NCI-H748 treated with DMSO at 0.1 percent for 48 hours (cell line): ENCODE measurements at places on chromosomes 7 and 10.

DNA sequence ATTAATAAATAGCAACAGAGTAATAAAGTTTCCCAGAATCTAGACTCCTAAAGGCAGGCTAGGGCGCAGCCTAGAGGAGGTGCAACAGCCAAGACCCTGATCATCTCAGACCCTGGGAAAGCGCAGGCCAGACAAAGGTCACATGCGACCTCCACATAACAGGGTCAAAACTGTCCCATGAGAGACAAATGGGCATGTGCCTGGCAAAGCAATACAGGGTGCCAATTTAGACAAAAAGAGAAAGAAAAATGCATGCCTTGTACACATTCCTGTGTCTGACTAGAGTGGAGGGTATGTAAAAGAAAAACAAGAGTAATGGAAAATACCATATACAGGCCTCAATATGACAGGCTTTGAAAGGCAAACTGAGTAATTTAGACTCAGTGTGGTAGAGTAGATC, 22.2 kb downstream of the MPP7 start:
- DNase-seq = no peak

DNA sequence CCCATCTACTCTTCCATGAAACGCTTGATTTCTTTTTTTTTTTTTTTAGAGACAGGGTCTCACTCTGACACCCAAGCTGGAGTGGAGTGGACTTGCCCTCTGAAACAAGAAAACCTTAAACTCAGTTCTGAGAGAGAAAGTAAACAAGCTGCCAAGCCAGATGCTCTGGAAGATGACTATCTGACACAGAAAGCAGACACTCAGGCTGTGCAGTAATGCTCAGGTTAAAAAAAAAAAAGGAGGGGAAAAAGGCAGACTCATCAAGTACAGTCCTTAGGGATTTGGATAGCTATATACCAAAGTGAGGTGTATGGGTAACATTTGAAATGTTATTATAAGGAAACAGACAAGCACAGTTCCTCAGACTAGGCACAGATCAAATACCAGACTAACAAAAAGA, 80.5 kb downstream of the IDE start:
- no peak for DNase-seq

DNA sequence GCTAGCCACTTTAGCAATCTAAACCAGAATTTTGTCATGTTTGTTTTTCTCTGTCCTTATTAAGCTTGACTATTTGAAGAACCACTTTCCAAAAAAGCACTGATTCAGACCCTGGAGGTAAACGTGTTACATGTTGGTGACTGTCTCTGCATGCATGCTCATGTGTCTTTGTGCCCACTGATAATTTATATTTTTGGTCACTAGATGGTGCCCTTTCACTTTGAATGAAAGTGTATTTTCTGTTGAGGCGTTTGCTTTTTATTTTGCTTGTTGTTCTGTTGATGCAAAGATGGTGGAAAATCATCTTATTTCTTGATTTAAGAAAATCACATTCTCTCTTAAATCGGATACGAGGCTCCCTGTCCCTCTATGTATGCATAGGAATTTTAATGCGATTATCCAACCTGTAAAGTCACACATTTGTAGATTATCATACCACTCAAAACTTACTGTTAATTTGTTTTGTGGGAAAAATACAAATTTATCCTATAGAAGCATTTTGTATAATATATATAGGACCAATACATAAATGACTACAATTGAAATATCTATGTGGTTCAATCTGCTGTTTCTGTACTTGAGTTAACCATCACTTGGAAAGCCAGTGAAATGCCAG, 269.3 kb downstream of the BICC1 start:
- peak; percentile 0 for DNase-seq

GRCh38 chr7:107687656-107688055, 27.0 kb downstream of the SLC26A4 start:
- no peak for DNase-seq

DNA sequence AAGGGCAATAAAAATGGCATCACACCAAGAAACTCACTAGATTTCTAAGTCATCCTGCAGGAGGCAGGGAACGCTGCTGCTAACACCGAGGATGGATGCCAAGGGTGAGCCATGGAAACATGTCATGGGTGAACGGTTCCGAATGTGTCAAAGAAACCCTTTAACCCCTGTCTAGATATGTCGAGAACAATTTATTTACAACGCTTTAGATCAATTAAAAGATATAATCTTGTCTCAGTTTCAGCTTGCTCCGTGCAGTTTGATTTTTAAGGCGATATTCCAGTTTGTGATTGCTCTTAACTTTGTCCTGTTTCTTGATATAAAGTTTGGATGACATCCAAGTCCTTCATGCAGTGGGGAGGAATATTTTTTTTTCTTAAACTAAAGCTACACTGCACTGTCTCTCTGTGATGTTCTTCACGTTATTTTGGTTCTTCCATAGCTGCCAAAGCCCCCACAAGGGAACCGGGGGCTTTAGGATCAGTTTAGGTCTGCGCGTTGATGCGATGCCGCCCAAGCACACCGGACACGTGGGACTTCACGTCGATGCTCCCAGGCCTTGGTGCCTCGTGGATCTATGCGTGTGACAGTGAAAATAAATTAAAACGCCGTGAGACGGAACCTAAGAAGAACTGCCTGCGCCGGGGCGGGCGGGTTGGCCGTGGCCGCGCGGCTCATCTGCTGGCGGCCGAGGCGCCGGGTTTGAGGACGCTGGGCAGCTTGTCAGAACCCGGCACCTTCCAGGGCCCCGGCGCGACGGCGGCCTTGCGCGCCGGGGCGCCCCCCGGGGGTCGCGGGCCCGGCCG, 220.3 kb downstream of the PHTF2 start:
- peak; percentile 16 for DNase-seq

DNA sequence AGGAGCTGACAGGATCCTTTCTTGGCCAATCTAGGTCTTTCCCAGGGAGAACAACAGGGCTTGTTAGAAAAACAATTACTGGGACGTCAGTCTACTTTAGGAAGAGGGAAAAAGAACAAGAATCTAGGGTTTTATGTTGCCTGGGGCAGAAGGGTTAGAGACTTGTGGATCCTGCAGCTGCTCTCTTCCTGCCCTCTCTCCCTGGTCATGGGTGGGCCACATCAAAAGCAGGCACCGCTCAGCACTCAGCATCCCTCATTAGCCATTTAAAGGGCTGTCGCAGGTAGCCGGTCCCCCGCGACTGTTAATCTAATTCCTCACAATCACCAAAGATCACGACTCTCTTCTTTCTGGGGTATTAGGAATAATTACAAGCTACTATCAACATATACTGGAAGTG, 631.9 kb downstream of the CALN1 start:
- no peak for DNase-seq

GRCh38 chr7:146862415-146862814, 745.8 kb downstream of the CNTNAP2 start:
- no peak for DNase-seq

- peak; percentile 69 for DNase-seq
Measured at GRCh38 chr10:92203919-92204623, 86.8 kb downstream of the CPEB3 start.

- DNase-seq = no peak
Measured at GRCh38 chr7:3146571-3147226, 103.0 kb upstream of the CARD11 start.

- DNase-seq = no peak
Measured at GRCh38 chr7:154892459-154892858, 110.5 kb downstream of the PAXIP1 start.

DNA sequence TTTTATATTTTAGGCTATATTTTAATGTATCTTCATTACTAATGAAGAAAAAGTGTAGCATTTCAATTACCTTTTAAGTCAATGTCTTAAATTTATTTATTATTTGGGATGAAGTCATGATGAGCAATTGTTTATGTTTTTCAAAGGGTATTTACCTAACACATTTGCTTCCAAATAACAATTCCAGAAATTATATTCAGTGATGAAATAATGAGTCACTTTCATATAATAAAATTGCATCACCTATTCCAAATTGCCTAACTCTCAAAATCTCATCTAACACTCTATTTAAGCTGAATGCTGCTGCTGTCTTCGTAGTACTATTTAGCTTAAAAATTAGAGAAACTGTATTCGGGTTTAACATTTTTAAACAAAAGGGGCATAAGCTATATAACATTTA, 97.7 kb downstream of the PRKG1 start:
- no peak for DNase-seq

- DNase-seq = no peak
Measured at GRCh38 chr7:77415823-77416620, at the start of gene GSAP. TSS of gene GSAP (minus strand) at chr7:77416349. CDS start at chr7:77416321, 28 bp downstream.

DNA sequence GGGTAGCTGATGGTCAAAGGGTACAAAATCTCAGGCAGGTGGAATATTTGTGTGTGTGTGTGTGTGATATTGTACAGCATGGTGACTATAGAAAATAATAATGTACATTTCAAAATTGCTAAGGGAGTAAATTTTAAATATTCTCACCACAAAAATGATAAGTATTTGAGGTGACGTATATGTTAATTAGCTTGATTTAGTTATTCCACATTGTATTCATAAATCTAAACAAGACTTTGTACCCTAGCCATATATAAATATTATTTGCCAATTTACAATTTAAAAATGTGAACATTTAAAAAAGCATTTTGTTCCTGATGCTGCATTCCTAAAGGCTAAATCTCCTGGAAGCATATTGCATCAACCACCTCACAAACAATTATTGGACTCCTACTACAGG, 47.0 kb downstream of the PFKFB3 start:
- DNase-seq = no peak

- peak; percentile 72 for DNase-seq
Measured at GRCh38 chr7:92833024-92833765, 3.2 kb downstream of the CDK6 start.

GRCh38 chr10:8035641-8036470, 18.6 kb upstream of the GATA3 start:
- DNase-seq = no peak

DNA sequence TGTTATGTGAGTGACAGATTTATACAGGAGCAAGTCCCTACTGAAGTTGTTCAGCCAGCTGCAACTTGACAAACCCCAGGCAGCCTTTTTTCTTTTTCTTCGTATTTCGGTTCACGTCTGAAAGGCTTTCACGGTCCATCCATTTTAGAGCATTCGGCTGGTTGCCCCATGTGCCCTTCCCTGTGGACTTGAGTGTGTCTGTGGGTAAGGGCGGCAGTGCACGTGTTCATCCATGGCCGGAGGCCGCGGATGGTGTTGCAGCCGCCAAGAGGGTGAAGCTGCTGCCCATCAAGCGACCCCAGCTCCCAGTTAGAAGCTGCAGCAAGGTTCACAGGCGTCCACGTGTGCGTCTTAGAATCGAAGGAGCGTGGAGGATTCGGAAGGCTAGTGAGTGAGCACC, 35.9 kb downstream of the PPP2R2D start:
- DNase-seq = no peak

GRCh38 chr7:108637049-108637621, 67.5 kb downstream of the DNAJB9 start:
- DNase-seq = no peak

DNA sequence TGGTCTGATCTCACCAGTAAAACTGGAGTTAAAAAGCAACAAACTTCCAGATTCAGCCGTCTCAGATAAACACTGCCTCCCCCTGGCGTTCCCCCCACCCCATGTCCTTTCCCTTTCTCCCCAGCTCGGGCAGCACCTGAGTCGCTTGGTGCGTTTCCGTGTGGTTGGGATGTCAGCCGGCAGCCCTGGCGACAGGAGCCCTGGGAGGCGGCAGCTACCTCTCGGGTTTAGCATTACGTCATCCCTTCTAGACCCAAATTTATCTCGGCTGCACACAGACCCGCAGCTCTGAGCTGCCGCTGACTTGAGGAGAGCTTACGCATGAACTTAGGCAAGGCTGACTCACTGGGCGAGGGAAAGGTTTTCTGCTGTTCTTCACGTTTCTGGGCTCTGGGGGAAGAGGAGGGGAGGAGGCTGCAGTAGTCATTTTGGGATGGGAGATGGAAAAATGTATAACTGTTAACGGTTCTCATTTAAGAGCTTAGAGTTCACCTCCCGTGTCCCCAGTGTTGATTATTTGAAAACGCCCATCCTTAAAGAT, 14.4 kb downstream of the MXI1 start:
- no peak for DNase-seq

- no peak for DNase-seq
Measured at GRCh38 chr10:62001898-62002297, 100.4 kb downstream of the ARID5B start.
